Activated CD8-positive, alpha-beta memory T cell treated with anti-CD3 and anti-CD28 coated beads for 48 hours (primary cell): ENCODE measurements at places on chromosomes 2 and 18.

GRCh38 chr2:219245899-219246230 is 586 bp downstream of the STK16 start:
- no peak for DNase-seq

DNA sequence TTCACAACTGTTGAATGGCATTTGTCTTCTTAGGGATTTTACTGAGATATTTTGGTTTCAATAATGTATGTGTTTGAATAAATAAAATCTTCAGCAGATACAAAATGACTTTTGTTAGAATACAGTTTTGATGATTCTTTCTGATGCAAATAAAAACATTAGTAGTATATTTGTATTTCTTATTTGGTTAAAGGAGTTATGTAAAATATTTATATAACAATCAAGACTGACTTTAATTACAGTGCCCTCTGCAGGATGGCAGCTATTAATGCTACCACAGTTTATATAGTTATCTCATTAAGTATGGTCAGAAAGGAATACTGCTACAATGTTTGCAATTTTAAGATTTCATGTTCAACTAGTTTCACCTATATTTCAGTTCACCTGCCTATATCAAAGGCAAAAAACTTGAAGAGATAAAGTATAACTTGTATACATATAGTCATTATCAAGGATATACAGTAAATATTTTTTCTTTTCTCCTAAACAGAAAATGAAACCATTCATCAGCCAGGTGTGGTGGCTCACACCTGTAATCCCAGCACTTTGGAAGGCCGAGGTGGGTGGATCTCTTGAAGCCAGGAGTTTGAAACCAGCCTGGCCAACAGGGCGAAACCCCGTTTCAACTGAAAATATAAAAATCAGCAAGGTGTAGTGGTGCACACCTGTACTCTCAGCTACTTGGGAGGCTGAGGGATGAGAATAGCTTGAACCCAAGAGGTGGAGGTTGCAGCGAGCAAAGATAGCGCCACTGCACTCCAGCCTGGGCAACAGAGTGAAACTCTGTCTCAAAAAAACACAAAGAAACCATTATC is 19.8 kb downstream of the ARL5A start:
- DNase-seq = no peak

DNA sequence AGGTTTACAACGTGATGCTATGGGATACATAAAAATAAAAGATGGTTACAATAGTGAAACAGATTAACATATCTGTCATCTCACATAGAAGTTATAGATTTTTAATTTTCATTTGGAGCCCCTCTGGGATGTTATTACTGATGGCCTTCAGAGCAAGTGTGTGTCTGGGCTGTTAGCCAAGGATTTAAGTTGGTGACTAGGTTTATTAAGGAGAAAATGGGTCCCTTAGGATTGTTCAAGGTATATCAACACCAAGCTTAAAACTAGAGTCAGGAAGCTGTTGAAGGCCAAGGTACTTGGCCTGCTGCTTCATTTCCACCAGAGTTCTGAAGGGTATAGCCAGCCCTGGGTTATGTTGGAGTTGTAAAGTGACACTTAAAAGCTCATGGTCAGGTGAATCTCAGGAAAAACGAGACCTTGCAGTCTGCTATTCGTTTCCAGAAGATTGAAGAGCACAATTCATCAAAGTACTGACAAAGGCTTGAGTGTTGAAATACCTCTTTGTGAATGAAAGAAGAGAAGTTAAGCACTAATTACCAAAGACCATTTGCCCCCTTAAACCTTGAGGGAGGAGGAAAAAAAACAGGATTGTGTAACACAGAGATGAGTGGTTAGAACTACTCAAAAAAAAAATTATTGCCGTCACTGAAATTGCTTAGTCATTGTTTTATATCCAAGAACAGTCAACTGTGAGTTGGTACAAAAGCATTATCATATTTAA is 48.4 kb downstream of the MAP2 start:
- no peak for DNase-seq

DNA sequence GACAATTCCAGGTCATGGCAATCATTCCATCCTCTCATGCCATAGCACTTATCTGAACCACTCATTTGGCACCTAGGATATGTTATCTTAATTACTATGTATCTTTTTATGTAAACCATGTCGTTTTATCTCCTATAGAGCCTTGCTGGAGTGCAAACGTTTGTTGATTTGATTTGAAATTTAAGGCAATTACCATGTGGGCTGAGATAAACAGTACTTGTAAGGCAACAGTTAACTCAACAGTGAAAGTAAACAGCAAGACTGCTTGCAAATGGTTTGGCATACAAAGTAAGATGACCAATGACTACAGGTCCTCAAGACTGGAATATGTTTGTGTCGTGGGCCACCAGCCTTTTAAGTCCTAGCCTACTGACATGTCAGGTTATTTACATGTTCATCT is 133.7 kb upstream of the ZFP36L2 start:
- DNase-seq = no peak

DNA sequence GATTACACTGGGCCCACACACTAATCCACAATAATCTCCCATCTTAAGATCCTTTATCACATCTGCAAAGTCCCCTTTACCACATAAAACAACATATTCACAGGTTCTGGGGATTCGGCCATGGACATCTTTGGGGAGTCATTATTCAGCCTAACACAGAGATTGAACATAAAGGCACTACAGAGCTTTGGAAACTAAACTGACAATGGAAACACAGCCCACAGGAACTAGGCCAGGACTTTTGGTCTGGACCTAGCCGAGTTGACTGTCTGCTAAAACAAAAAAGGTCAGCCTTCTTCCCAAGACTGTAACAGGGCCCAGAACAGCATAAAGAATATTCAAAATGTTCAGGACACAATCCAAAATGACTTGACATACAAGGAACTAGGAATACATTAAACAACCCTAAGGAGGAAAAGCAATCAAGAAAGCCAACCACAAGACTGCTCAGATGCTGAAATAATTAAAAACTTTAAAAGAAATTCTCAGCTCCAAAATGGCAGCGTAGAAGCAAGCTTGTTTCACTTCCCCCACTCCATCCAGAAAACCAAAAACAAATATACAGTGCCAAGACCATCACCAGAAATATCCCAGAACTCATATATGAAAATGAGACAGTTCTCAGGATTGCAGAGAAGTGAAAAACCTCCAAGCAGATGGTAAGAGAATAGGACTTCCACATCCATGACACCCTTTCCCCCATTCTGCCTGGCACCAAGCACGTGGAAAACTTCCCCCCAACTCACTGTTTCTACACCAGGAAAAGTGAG is 207.8 kb downstream of the ATAD2B start:
- DNase-seq = no peak

DNA sequence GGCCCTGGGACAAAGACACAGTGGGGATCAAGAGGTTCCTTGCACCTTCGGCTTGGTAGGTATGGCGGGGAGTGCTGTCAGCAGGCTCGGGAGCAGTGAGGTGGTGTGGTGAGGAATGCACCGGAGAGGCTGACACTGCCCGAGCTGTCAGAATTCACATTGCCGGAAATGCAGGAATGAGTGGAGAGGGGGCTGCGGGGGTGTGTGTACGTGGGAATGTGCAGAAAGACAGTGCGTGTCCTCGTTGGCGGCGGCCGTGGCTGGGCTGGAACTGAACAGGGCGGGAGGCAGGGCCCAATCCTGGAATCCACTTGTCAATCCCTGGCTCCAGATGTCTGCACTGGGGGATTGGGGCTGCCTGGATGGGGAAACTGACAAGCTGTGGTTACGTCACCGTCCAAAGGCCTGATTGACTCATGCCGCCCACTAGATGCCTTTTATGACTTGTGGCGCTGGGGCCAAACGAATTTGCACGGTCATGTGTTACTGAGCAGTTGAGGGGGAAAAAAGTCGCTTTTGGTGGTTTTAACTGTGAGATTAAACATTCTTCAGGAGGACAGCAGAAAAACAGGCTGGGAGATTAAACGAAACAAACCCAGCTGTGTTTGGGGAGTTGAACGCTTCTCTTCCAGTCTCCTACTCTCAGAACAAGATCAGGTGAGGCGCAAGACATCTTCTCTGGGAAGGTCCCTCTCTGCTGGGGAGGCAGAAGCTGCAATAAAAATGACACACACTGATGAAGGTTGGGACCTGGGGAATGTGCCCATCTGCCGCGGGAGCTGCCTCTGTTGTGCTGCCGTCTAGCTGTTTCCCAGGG is 189.4 kb upstream of the GLI2 start:
- DNase-seq = no peak

GRCh38 chr18:48119204-48119603 is 188.7 kb upstream of the SMAD2 start:
- no peak for DNase-seq

- DNase-seq = no peak
Measured at GRCh38 chr2:7809640-7810039, 872.2 kb upstream of the ID2 start.

GRCh38 chr2:84243788-84244733 is 215.0 kb downstream of the SUCLG1 start:
- DNase-seq = no peak
